ENCODE measurements at places on chromosomes 2 and 18. TPM values are rescaled to one million over a fixed set of nuclear protein-coding genes. Genes with fewer than 3 reads are reported as not detected.

Gene NBEAL1
- total RNA-seq: 12.3 TPM

Gene UNC80
- 2.8 TPM for total RNA-seq

Gene DNAJC5G
- total RNA-seq: not detected

DNA sequence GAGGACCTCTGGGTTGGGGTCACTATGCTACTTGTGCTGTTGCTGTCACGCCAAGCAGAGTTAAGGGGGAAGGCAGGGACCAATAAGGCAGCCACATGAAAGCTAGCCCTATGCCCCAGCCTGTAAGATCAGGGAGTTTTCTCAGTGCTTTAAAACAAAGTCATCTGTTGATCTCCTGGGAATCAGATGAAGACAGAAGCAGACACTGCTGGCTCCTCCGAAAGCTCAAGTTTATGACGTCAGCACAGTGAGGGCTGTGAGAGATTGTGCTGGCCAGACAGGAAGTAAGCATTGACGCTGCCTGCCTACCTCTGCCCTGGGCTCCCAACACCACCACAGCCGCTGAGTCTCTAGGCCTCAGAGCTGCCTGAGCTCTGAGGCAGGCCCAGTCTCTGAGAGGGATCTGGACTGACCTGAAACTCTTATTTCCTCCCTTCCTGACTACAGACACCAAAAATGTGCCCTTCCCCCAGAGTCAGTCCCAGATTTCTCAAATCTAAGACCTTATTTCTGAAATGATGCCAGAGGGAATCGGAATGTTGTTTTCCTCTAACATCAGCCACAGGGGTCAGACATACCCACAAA is 118.1 kb upstream of the EPAS1 start:
- no peak for DNase-seq

GRCh38 chr18:48800876-48801727 is 149.7 kb downstream of the SMAD7 start:
- DNase-seq: no peak

GRCh38 chr2:15134957-15135356 is 426.2 kb downstream of the NBAS start:
- no peak for DNase-seq

DNA sequence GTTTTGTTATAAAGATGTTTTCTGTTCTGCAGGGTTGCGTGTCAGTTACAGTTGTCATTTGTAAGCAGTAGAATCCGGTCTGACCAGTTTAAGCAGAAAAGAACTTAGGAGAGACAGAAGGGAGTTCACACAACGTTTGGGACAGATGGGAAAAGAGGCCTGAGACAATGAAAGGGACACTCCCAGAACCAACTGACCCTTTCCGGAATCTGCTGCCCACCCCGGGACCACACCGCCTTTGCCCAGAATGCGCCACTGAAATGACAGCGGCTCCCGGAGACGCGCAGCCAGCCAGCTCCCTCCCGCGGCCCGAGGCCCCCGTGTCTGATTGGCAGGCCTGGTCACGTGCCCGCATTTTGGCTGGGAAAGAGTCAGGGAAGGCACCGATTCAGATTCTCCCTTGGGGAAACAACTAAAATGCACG is 244.6 kb downstream of the BCL2 start:
- peak; percentile 71 for DNase-seq

DNA sequence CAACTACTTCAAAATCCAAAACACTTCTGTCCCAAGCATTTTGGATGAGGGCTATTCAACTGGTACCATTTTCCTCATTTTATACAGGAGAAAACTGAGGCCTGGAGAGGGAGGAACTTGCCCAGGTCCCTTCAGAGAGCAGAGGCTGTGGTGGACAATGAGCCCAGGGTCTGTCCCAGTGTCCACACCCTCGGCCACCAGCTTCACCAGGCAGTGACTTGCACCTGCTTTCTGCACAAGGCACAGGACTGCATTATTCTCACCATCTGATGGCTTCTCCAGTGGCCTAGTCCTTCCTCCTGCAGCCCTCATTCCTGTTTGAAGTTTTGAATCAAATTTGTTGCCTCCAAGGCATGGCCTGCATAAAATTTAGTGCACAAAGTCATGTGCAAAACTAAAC is 53.3 kb downstream of the RNF144A start:
- no peak for DNase-seq

GRCh38 chr18:9700261-9700796 is 7.8 kb upstream of the RAB31 start:
- no peak for DNase-seq

- no peak for DNase-seq
Measured at GRCh38 chr2:45872211-45872610, 220.7 kb downstream of the PRKCE start.

DNA sequence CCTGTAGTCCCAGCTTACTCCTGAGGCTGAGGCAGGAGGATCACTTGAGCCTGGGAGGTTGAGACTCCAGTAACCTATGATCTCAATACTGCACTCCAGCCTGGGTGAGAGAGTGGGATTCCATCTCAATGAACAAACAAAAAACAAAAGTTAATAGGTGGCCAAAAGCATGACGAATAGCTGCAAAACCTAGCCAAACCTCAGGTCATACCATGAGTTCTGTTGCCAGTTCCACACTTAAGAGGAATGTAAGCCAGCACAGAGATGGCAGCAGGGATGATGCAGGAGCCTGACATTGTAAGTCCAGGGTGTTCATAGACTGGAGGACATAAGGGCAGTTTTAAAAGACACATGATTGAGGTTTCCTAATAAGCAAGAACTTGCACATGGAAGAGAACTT is 55.3 kb upstream of the RMDN2 start:
- DNase-seq: no peak

DNA sequence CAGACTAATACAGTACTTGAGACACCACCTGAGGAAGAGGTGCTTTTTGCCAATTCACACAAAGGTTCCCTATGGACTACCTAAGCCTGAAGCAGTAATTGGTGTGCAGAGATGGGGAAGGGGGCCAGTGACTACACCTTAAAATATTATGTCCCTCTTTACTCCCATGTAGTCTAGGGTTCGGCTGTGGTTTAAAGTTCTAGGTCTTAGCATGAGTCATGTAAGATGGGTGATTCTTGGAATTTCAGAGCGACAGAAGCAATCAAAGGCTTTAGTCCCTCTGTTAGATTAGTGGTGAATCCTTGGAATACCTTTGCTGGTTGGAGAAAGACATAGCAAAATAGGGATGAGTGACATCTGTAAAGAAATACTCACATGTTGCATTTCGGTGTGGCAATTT is 14.3 kb upstream of the CCDC85A start:
- no peak for DNase-seq

DNA sequence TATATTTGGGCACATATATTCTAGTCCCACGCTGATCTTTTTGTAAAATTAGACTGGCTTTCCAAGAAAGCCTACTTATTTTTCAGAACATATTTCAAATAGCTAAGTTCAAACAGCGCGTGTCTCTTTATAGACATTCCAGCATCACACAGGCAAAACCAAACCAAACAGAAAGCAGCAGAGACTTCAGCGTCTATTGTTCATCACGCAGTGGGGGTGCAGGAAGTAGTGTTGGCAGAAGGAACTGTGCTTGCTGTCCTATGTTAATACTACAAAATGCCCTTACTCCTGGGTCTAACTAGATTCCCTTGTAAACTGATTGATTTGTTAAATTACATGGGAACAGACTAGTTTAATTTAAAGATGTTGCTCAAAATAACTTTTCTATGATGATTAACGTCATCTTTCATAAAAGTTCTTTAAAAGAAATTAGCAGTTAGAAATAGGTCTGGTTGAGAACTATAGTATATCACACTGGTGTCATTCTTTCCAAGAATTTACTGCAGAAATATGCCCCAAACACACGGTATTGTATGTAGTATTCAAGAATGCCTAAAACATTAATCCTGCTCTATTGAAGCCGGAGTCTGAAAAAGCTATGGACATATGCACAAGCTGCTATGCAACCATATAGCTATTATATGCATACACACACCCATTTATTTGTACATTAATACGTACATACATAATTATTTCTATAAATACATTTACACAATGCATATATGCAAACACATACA is 436.3 kb downstream of the CBLN2 start:
- peak; percentile 9 for DNase-seq

DNA sequence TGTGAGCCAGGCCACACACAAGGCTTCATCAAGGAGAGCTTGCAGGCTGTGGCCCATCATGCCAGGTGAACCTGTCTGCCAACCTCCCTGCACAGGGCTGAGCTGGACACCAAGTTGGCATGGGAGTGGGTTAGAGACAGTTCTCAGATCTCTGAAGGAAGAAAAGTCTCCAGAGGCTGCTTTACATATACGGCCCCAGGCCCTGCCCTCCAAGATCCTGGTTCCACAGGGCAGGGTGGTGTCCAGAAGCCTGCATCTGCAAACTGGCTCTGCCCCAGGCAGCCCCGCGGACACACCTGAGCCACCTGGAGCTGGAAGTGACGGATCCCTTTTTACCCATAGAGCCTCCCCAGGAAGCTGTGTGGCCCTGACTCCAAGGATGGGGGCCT is 24.2 kb upstream of the HES6 start:
- DNase-seq: no peak

DNA sequence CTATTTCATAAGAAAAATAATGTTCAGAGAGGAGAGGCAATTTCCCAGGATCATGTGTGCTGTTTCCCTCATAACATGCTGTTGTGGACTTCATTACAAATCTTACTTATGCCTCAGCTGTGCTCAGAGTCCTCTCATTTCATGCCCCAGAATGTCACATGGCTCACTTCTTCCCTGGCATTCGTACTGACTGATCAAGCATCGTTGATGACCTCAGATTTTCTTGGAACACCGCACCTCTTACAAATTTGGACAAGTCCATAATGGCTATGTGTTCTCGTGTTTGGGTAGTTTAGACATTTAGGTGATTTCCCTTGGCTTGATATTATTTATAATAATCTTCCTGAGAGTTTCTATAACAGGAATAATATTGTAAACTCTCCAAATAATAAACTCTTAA is 32.9 kb downstream of the SERPINB7 start:
- no peak for DNase-seq

GRCh38 chr18:46134920-46135675 is 30.9 kb downstream of the HAUS1 start:
- DNase-seq: no peak

Measured in neural crest cell (in vitro differentiated cells).